ENCODE measurements at places on chromosomes 2 and 18. TPM values are rescaled to one million over a fixed set of nuclear protein-coding genes. Genes with fewer than 3 reads are reported as not detected.

FBXO48 gene
- 0.75 TPM for total RNA-seq

HSPE1 gene
- 326 TPM for total RNA-seq

DSEL gene
- total RNA-seq, result 5.8 TPM

DNA sequence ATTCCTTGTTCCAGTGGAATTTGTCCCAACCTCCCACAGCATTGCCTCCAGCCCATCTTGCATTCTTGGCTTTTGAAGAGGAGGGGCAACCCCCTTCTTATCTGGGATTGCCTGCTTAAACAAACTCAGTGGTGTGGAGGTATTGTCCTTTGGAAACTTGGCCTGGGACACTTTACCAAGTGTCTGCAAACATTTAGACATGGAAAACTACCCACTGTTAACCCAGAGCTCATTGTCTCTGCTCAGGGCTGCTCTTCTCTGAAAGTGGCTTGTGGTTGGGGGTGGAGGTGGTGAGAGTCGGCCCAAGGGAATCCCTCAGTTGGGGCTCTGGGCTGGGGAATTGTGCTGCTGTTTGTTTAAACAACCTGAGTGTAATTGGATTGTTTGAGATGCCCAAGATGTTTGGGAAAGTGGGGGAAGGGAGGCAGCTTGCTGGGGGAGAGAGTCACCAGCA is 178.3 kb upstream of the GATA6 start:
- no peak for DNase-seq

GRCh38 chr2:214220251-214220650 is 190.6 kb upstream of the VWC2L start:
- no peak for DNase-seq

DNA sequence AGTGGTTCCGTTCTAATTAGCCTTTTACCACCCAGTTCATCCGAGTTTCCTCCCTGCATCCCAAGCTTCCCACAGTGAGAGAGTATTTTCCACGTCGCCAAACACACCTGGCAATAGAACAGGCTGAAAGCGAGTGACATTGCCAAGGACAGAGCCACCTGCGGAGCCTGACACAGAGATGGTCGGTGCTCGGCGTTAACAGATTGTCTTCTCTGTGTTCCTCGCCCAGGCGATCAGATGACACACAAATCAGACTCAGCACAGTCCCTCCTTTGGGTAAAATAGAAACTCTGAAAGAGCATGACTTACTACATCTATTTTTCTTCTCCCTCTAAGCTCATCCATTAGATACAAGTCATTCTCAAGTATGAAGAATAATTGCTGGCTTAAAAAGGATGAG is 107.7 kb downstream of the CD226 start:
- no peak for DNase-seq

- DNase-seq, result no peak
These were observed 11.9 kb upstream of the TET3 start for GRCh38 chr2:73972846-73973245.

GRCh38 chr2:12005886-12006681 is 259.7 kb downstream of the LPIN1 start:
- DNase-seq, result no peak

DNA sequence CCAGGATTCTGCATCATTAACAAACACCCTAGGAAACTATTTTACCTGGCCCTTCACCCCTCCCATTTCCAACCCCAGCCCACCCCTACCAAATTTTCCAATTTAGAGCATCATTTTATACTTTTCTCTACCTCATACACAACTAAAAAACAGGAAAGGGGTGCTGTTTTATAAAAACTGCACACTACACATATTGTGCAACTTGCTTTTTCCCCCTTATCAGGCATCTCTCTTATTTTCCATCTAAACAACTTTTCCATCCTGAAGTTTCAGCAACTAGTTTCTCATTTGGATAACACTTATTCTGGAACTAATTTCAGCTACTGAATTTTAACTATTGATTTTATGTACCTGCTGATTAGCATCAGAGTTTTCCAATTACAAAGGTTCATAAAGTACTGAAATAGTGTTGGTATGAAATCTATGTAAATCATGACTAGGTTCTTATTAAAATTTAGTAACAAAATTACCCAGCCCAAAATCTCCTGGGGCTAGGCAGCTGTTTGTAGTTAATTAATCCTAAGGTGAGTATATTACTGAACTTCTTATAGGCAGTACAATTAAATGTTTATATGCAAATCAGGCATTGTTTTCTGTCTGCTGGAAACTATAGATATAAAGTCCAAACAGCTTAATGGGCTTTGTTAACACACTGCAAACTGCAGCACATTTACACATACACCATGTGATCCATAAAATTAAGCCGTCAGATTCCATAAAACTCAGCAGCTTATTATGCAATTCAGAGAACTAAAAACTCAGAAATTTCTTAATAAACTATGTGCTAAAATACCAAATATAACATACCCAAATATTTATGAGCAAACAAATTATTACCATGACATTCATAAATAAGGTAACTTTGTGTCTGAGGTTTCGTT is 7.9 kb downstream of the SF3B1 start:
- DNase-seq, result no peak

- DNase-seq, result no peak
These were observed 75.7 kb upstream of the DAPL1 start for GRCh38 chr2:158719403-158719802.

DNA sequence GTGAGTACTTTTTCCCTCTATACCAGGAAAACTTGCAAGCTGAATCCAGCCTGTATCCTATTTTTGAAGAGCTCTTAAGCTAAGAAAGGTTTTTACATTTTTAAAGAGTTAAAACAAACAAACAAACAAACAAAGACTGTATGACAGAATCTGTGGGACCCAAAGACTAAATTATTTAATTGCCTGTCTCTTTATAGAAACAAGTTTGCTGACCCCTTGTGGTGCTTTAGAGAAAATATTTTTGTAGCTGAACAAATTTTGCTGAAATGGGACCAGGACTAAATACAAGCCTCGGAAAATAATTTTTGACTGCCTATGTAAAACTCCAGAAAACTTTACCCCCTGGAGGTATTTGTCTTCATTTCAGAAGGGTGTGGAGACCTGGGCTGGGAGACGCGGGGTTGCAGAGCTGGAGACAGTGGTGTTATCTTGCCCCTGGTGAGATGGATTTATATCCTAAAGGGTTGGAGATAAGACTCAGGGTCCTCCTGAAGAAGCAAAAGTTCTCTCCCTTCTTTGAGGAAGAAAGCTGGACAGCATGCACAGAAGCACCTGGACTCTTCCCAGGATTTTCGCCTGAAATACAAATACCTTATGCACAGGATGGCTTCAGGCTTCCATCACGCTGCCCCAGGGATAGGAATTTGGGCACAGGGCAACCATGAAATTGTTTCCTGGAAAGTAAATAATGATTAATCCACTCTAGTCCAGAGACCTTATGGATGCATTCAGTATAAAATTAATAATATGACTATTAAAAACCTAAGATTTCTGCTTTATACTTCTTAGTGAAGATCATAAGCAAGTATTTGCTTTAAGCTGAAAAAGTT is 54.3 kb downstream of the TMX3 start:
- DNase-seq, result peak; percentile 33

DNA sequence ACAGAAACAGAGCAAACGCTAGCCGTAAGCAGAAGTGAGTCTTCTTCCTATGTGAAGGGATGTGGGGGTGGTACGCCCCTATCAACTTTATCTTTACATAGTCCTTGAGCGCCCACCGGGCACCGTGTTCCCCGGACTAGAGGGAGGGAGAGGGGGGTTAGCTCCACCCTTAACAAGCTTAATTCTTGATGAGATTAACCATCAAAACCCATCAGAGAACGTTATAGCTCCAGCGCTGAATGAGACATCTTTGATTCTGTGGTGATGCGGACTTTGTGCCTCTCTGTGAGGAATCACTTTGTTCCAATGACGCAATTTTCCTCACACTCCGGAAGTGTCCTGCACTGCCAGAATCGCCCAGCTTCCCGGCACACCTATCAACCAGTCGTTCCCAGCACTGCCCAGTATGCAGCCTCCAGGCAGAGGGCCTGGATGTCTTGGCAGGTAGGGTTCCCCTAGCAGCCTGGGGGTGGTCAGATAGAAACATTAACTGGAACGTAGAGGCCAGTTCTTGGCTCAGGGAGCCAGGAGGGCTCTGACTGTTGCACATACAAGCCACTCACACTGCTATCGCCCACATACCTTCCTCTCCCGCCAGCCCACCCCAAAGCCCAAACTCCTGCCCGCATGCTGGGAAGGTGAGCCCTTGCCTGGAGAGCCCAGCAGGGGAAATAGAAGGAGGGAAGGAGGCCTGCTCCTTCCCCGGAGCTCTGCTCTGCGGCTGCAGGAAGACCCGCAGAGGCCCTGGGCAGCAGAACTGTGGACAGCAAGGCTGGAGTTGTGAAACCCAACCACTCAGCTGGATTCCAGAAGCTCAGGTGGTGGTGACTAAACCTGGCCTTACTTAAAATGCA is 1.9 kb upstream of the ODC1 start:
- peak; percentile 68 for DNase-seq

GRCh38 chr2:162888652-162889051 is 50.1 kb upstream of the KCNH7 start:
- no peak for DNase-seq

DNA sequence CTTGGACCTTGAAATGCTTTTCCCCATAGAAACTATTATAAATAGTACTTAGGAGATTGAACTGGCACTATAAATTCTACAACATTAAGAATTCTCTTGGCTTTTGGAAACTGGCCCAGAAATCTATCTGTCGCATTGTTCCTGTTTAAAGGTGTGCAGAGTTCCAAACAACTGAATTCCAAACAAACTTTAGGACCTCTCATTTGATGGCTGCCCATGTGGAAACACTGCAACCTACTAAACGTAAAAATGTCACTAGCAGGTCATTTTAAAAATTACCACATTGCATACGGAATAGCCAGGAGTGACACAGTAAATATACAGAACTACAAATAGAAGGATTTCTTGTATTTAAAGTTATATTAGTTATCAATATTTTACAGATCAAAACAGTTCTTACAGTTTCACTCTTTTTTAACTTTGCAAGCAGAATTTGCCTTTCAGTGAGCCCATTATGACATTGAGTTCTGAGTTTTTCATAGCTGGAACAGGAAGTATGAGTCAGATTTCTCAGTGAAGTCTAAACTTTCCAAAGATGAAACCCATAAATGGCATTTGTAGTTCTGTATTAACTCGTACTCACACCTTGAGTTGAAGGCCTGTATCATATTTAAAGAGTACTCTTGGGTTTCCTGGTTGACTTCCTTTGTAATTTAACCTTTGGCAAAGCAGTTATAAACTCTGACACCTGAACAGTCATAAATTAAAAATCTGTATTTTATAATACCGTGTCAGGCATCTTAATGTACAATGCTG is 142.3 kb upstream of the BOD1L2 start:
- no peak for DNase-seq
